ENCODE measurements at places on chromosomes 4 and X.
A peak's percentile ranks its signal among the peaks of the same experiment; 100 is the strongest.

GRCh38 chr4:76307660-76308014 lies 1.1 kb downstream of the STBD1 start:
- DNase-seq: no peak

DNA sequence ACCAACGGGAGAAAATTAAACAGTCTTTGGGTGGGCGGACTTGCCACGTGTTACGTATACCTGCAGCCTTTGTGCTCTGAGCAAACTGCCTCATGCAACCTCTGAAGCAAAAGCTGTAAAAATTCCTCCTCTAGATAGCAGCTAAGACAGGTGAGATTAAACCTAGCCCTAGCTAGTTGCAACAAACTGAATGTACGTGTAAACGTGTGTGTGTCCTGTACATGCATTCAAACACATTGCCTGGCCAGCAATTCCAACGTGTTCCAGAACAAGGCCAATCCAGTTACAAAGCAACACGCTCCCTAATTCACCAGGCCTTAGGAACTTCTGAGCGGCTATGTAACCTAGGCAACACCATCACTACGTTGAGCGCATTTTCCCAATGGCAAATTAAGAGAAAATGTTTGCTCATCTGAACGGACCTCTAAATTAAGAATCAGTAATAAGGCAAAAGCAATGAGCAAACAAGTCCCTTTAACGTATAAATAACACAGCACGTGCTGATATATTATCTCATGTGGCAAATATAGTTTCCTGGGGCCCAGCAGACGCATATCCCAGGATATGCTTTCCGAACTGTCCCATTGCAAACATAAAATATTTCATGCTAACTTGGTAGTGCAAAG lies 792 bp downstream of the PPID start:
- DNase-seq: no peak

- no peak for DNase-seq
Observed at GRCh38 chrX:153917869-153918268, 8.2 kb downstream of the ARHGAP4 start.

- no peak for DNase-seq
Observed at GRCh38 chr4:823176-823760, 2.7 kb downstream of the CPLX1 start.

GRCh38 chr4:8555716-8556115 lies 24.5 kb upstream of the GPR78 start:
- DNase-seq: no peak

- no peak for DNase-seq
Observed at GRCh38 chrX:153378607-153379006, 22.5 kb downstream of the PNMA6E start.

GRCh38 chrX:35442421-35442820 lies 355.7 kb upstream of the MAGEB16 start:
- DNase-seq: no peak

DNA sequence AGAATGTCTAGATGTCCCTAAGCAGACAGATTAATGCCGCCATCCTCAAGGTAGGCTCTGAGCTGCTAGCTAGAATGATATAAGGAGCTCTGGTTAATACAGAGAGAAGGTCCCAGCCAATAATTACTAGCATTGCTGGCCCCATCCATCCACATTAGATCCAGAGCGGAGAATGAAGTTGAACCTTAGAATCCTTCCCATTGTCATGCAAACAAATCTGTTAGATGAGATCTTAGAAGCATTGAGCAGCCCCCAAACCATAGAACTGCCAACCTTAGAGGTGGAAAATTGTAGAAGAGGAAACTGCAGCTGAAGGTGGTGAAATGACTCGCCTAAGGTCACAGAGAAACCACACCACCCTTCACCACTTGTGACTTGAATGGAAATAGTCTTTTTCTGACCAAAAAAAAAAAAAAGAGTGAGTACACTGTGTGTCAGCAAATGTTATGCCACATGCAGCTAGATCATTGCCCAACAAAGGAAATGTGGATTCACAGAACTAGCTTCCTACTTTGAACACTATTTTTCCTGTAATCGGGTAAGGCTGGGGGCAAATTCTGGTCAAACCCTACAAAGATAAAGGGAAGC lies 162.1 kb downstream of the SMIM20 start:
- DNase-seq: peak; percentile 18

- no peak for DNase-seq
Observed at GRCh38 chr4:70583952-70584834, 7.9 kb upstream of the AMBN start.

GRCh38 chr4:5444918-5445517 lies 263.3 kb downstream of the EVC2 start:
- DNase-seq: no peak

DNA sequence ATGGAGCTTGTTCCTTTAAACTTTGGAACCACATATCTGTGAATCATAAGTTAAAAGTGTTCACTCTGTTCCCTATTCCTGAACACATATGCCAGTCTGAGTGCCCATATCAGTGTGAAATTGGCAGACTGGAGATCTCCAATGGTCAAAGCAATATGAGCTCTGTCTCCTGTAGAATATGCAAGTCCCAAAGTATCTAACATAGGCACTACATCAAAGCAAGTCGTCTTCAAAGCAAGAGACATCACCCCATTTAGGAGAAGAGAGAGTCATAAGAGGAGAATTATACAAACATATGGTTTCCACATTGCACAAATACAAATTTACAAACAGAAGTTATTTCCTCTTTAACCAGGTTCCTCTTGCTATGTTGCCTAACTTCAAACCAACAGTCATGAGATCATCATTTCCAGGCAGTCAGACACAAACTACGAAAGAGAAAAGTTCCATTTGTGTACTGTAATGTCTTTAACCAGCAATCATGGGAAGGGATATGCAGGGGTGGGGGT lies 9.9 kb upstream of the GK start:
- DNase-seq: no peak

DNA sequence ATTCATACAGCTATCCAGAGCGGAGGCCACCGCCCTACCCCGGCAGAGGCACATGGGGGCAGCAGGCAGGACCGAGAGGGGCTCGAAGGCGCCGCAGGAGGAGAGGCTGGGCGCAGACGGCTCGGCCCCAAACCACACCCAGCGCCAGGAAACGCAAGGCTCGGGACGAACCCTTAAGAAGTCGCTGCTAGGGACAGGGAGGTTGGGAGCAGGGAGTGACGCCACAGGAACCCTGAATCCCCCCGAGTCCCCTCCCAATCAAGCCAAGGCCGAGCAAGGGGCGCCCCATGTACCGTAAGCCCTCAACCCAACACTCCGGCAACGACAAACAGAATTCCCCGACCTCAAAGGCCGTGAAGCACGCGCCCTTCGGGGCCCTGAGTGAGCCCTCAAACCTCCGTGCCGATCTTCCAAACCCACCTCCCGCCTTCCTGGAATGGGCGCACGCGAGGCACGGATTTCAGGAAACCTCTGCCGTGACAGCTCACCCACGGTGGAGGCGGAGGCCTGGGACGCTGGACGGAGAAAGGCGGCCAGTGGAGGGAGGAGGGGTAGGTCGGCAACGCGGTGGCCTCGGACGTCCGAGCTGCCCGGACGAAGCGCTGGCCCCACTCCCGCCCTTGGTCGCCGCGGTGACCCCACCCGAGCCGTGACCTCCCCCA lies 1.8 kb downstream of the ZFYVE28 start:
- no peak for DNase-seq

- no peak for DNase-seq
Observed at GRCh38 chr4:111905511-111905910, 239.7 kb upstream of the FAM241A start.

DNA sequence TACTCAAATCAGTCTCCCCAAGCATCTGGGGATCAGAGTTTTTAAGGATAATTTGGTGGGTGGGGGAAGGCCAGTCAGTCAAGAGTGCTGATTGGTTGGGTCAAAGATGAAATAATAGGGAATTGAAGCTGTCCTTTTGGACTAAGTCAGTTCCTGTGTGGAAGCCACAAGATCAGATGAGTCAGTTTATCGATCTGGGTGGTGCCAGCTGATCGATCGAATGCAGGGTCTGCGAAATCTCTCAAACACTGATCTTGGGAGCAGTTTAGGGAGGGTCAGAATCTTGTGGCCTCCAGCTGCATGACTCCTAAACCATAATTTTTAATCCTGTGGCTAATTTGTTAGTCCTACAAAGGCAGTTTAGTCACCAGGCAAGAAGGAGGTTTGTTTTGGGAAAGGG lies 17.3 kb upstream of the GLUD2 start:
- DNase-seq: no peak

- DNase-seq: no peak
Observed at GRCh38 chr4:15322006-15322405, 105.8 kb upstream of the C1QTNF7 start.

GRCh38 chr4:109589605-109590004 lies 29.6 kb downstream of the MCUB start:
- DNase-seq: no peak

GRCh38 chrX:32538554-32538953 lies 672.8 kb downstream of the DMD start:
- no peak for DNase-seq

DNA sequence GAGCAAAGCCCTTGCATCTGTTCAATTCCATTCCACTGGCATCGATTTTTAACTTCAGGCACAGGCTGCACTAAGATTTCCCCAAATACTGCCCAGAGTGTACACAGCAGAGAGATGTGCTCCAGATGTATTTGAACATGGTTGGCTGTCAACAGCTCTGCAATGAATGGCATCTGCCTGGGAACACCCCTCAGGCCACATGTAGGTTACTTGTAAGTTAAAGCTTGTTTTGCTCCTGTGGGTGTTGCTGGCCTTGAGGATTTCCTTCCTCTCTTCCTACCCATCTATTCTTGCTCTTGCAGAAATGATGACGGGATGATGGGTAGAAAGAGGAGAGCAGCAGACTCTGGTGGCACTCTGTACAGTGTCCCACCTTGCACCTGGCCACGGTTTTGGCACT lies 69.3 kb upstream of the HELT start:
- DNase-seq: no peak

- no peak for DNase-seq
Observed at GRCh38 chrX:71996826-71997225, 86.2 kb downstream of the NHSL2 start.

- no peak for DNase-seq
Observed at GRCh38 chrX:15882704-15883539, 28.3 kb upstream of the AP1S2 start.

DNA sequence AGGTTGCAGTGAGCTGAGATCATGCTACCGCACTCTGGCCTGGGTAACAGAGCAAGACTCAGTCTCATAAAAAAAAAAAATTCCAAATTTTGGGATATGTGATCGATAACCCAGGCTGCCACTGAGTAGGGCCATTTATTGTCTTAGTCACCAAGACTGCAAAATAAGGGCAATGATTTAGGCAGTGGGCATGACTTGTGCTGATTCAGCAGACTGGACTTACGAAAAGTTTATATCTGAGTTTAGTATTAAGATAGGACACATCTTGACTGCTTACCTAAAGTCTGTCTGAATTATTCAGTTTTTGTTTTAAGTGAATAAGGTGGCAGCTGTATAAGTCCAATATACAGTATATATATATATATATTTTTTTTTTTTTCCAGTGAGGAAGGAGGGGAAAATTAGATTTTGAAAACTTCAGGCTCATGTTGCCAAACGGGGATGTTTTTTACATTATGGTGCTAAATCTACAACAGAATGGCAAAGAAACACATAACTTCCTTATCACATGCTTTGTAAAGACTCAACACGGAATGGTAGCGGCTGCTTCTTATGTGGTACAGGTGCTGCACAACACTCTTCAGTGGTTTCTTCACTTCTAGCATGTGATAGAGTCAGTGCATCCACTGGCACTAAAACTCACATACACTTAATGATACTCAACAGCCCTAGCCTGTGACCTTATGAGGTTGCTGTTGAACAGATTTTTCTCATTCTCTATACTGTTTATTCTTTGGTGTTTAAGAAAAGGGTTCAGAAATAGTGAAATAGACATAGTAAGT lies 6.5 kb downstream of the TEX13D start:
- peak; percentile 61 for DNase-seq

- no peak for DNase-seq
Observed at GRCh38 chr4:71692963-71693362, 90.9 kb downstream of the GC start.

DNA sequence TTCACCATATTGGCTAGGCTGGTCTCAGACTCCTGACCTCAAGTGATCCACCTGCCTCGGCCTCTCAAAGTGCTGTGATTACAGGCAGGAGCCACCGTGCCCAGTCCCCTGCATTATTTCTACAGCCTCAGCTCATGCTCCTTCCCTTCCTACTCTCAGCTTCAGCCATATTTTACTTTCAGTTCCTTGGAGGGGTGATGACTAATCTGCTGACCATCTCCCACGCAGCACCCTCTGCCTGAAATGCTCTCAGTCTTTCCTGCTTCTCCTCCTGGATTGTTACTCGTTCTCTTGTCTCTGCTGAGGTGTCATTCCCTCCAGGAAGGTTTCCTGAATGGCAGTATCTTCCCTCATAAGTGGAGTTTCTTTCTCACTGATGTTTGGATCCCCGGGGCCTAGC lies 63.3 kb downstream of the MOSPD2 start:
- DNase-seq: no peak

DNA sequence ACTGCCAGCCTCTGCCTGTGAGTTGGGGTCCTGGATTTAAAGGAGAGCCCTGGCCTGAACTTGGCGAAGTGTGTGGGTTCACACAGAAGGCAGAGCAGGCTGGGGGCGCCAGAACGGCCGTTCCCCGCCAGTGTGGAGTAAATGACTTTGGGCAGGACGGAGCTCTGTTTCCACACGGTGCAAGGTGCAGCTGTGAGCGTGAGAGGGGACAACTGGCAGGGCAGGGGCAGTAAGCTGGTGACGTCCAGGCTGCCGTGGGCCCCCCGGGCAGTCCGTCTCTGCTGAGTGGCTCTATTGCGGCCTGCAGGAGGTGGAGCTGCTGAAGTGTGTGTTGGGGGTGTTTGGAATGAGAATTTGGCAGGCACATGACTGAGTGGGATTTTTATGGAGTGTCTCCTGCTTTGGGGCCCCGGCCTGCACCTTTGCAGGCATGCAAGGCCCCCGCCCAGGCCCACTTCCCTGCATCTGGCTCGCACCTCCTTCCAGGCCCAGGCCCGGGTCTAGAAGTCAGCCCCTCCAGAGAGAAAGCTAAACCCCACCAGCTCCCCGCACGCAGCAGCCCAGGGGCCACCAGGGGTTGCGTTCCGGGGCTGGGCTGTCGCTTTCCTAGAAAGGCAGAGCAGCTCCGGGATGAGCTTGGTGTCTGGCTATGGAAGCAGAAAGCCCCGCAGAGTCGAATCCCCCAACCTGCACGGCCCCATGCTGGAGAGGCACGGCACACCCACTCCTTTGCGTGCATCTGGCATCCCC lies 62.2 kb upstream of the GRPEL1 start:
- DNase-seq: no peak

- peak; percentile 1 for DNase-seq
Observed at GRCh38 chr4:39526765-39527295, 409 bp downstream of the UGDH start.

- no peak for DNase-seq
Observed at GRCh38 chr4:152243206-152243605, 292.7 kb downstream of the FBXW7 start.

GRCh38 chrX:40207626-40208025 lies 109.9 kb upstream of the BCOR start:
- DNase-seq: no peak

GRCh38 chr4:88211473-88212252 lies 53.2 kb upstream of the ABCG2 start:
- DNase-seq: peak; percentile 52

GRCh38 chr4:2867758-2868491 lies 24.3 kb downstream of the ADD1 start:
- DNase-seq: no peak

Measured in CD4-positive, alpha-beta T cell treated with Interleukin-6 at 100 ng/mL for 8 hours (primary cell).